ENCODE measurements at places on chromosomes 16 and 17.
A peak's percentile ranks its signal among the peaks of the same experiment; 100 is the strongest.

- DNase-seq, result no peak
Observed at GRCh38 chr17:82235056-82235774, 6.4 kb downstream of the SLC16A3 start.

DNA sequence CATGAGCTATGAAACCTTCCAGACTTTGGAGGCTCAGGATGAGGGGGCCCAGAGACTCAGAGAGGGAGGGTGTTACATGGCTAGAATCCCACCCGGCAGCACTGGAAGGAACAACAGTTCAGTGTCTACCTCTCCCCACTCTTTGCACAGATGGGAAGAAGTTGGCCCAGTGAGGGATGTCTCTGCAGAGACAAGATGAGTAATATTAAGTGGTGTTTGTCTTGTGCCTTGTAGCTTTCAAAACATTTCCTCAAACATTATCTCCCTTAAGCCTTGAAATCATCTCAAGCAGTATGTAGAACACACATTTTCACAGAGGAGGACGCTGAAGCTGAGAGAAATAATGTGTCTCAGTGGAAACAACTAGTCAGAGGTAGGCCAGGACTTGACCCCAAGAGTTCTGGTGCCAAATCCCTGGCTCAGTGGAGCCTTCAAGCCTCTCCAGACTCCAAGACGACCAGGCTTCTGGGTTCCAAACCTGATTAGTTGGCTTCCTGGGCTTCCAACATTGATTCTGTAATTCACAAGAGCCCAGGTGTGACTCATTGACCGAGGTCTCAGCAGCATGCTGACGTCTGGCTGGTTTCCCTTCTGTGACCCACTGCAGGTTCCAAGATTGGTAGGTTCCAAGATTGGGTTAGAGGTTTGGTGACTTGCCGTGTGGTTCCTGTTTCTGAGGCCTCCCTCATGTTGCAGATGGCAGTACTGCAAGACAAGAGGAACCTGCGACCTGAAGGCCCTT is 7.4 kb downstream of the RNF112 start:
- peak; percentile 83 for DNase-seq

GRCh38 chr17:19718613-19719354 is 2.4 kb upstream of the SLC47A2 start:
- no peak for DNase-seq

DNA sequence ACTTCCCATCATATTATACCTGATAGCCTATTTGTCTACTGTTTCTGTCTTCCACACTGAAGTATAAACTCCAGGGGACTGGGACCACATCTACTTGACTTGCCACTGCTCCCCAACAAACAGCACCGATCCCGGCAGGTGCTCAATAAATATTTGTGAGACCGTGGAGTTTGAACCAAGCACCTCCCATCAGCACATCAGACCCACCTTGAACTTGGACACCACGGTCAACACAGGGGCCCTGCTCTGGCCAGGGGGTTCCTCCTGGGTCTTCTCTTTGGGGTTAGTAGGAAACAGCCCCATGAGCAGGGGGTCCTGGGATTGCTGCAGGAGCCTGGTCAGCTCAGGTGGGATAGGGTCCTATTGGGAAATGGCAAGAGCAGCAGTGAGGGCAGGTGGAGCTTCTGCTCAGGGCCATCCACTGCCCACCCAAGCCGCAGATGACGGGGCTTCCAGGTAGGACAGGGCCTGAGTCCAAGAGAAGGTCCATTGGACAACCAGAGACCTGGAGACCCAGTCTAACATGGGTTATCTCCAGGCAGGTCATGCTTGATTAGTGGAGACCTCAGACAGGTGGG is 19.9 kb downstream of the ZNHIT3 start:
- no peak for DNase-seq

GRCh38 chr17:66398617-66399016 is 96.2 kb downstream of the PRKCA start:
- DNase-seq, result no peak

GRCh38 chr17:49197346-49197998 is 12.9 kb downstream of the GNGT2 start:
- DNase-seq, result no peak

DNA sequence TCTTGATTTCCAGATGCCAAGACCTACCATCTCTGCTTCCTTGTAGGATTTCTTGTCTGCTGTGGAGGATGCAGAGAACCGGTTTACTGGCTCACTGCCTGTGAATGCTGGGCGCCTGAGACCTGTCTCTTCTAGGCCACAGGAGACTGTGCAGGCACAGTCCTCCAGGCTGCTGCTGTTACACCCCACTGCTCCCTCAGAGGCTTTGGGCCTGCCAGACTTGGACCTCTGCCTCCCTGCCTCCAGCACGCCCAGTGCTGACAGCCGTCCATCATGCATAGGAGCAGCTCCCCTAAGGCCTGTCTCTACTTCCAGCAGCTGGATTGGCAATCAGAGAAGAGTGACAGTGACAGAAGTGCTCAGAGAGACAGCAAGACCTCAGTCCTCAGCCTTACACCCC is 6.1 kb downstream of the HROB start:
- no peak for DNase-seq

DNA sequence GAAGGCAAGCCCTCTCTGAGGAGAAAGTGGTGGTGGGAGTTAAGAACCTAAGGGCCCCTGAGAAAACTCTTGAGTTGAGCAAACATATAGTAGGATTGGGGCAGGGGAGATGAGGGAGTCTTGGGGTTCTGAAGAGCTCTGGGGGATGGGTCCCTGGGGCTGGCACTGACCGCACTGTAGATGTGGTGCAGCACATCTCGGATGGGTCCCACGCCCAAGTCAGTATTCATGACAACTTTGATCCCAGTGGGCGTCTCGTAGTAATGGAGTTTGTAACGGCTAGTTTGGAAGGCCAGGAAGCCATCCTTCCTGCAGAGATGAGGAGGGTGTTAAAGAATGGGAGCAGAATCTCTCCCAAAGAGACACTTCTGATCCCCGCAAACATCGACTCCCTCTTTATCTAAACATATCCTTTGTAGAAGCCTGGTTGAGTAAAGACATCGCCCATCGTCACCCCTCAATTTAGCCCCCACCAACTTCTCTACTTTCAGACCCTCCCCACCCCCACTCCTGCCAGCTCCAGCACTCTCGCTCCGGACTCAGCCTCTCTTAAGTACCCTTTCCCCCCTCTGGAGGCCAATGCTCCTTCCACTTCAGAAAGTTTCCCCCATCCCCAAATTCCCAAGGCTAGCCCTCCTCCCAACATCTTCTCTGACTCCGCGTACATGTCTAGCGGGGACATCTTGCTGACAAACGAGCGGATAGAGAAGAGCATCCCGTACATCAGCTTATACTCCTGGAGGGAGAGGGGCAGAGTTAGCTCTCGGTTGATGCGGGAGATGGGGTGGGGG is 710 bp downstream of the TRAPPC1 start:
- DNase-seq, result no peak

GRCh38 chr17:51907041-51907440 is 251.5 kb downstream of the CA10 start:
- DNase-seq, result no peak
